M059J (cell line): ENCODE measurements at places on chromosomes 3 and 15. TPM values are rescaled to one million over a fixed set of nuclear protein-coding genes. Genes with fewer than 3 reads are reported as not detected.

The CEMIP gene
- total RNA-seq: 2.1 and 4.0 TPM in 2 replicates

- DNase-seq: no peak
These were observed 57.8 kb upstream of the SUCLG2 start for GRCh38 chr3:67712259-67712658.

DNA sequence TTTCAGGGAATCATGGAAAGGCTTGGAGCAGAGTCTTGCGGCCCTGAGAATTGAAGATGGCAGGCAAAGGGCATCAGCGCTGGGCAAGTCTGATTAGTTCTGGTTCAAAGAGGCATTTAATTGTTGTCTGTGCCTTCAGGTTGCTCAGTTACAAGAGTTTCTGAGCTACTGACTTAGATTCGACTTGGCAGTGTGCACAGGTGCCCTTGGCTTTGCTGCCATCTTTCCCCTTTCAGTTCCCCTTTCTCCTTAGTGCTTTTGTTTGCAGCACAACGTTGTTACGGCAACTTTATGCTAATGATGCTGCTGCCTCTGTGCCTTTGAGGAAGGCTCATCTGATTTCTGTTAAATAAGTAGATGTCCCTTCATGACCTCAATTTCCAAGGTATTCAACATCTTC is 12.5 kb downstream of the P2RY14 start:
- peak; percentile 34 for DNase-seq

DNA sequence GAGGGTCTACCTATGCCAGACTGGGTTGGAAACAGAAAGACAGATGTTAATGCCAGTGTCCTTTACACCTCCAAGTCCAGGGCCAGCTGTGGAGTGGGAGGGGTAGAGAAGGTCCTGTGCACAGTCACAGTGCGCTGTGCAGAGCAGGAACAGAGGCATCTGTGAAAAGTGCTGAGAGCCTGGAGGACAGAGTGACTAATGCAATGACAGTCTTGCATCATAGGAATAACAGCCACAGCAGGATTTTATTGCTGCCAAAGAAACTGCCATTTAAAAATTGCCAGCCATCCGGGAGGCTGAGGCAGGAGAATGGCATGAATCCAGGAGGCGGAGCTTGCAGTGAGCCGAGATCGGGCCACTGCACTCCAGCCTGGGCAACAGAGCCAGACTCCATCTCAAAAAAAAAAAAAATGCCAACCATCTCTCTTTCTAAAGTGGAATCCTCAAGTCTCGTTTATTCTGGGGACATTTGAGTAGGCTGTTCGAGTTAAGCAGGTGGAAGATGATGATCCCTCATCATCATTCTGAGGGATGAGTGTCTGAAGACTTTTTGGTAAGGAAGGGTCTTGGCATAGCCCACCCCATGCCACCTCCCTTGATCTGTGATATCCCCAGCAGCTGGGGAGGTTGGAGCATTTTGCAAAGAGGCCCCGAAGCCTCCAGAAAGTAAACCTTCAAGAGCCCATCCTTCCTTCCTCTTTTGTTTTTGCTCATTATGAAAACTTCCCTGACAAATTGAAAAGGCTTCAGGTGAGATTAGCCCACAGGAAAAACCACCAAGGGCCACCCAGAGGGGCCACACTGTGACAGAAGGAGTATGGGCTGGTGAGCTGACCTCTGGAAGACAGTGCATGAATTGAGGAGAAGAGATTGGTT is 7.7 kb downstream of the CCR2 start:
- DNase-seq: peak; percentile 81

The STAB1 gene
- 0.05 TPM in 1 of 2 replicates, not detected in the other for total RNA-seq

The IGSF11 gene
- not detected in 2 replicates for total RNA-seq

The SLC7A14 gene
- total RNA-seq: 2.8 and 2.9 TPM in 2 replicates

GRCh38 chr3:141994856-141995255 is 118.4 kb downstream of the ATP1B3 start:
- no peak for DNase-seq

GRCh38 chr3:189927975-189928895 is 192.5 kb downstream of the P3H2 start:
- DNase-seq: peak; percentile 94

The IL20RB gene
- 1.7 and 2.4 TPM in 2 replicates for total RNA-seq

The GABRB3 gene
- total RNA-seq: not detected in 2 replicates

- DNase-seq: peak; percentile 28
These were observed 20.1 kb upstream of the GOLGA6L2 start for GRCh38 chr15:23467110-23467600.

DNA sequence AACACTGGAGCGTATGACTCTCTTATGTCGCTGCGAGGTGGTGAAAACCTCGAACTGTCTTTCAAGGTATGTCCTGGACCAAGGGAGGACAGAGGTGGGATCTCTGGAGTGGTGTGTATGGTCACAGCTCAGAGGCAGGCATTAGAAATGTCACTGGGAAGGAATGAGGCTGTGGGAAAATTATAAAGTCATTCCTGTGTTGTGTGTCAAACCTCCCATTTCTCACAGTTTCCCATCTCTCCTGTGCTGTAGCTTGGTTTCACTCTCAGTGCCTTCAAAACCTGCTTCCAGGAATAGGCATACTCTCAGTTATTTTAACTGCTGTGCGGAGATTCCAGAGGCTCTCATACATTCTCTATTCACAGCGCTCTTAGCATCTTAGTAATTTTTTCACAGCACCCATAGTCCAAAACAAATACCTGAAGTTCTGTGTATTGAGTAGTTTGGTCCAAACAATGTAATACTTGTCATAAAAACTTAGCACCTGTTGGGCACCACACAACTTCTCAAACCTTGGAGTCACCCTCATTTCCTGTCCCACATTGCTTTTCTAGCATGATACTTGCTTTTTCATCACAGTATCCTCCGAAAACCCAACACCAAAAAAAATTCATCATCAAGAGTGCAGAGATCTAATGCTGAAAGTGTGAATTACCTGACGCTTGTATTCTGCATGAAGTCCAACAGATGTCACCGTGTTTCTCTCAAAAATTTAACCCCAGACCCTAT is 36.9 kb downstream of the GALNT15 start:
- peak; percentile 43 for DNase-seq

The ANKUB1 gene
- not detected in 2 replicates for total RNA-seq

DNA sequence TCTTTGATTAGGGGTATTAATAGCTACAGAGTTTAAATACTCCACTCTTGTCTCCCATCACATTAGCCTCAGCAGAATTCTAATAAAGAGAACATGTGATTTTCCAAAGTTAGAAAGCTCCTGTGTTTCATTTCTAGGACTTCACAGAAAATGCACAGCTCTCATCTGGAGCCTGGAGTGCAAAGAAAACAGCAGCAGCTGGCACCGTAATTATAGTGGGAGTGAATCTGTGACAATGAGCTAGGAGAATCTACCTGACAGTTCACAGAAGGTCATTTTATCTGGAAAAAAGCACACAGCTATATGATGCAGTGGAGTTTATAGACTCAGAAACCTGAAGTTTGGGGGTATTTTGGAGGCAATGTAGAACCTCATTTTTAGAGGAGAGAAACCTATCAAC is 5.4 kb upstream of the TRIM59 start:
- no peak for DNase-seq

The PCSK6 gene
- not detected in 2 replicates for total RNA-seq

DNA sequence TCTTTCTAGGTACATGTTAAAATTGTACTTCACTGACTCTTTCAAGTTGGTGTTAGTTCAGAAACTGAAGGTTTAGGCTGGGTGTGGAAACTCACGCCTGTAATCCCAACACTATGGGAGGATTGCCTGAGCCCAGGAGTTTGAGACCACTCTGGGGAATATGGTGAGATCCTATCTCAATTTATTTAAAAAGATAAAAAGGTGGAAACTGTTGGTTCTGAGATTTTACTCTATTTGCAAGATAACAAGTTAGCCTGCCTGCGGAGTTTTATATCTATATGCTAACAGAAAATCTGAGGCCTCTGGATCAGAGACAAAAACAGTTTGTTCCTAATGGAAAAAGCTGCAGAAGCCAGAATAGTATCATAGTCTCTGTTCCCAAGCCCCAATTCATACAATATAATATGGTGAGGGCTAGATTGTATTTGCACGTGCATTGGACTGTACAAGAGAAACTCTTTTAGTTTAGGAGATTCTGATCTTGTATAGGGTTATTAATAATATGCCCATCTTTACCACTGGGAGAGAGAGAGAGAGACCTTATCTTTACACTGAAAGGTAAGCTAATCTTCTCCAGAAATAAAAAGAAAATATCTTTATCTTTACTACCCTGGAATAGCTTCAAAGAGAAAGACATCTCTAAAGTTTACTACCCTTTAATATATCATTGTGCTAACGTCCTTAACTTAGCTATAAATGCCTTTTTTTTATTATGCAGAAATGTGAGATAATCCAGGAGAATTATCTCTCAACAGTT is 1267.6 kb downstream of the OTOL1 start:
- DNase-seq: no peak

The TGM5 gene
- not detected in 2 replicates for total RNA-seq

The EPHB3 gene
- 1.1 and 1.2 TPM in 2 replicates for total RNA-seq

The HSPBAP1 gene
- 5.5 and 7.7 TPM in 2 replicates for total RNA-seq

DNA sequence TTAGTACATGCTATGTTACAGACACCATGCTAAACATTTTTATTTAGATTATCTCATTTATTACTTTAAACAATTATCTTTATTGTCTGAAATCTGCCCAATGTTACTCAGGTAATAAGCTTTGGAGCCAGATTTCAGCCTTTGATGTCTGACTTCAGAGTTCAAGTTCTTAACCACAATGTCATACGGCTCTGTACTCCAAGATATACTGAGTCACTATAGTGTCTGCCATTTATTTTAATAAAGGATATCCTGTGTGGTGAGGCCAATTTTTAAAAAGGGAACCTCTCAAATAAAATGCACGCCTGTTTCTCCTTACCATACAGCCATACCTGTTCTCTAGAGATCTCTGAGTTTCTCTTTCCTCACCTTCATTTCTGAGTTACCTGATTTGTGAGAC is 193.1 kb downstream of the EPHA3 start:
- no peak for DNase-seq

The SLC35A5 gene
- 42.7 and 81.3 TPM in 2 replicates for total RNA-seq

The MINAR1 gene
- 0.84 and 2.5 TPM in 2 replicates for total RNA-seq

- peak; percentile 67 for DNase-seq
These were observed 906.0 kb upstream of the ALCAM start for GRCh38 chr3:104460477-104461406.

- DNase-seq: no peak
These were observed 373.1 kb upstream of the THRB start for GRCh38 chr3:24867783-24868182.

DNA sequence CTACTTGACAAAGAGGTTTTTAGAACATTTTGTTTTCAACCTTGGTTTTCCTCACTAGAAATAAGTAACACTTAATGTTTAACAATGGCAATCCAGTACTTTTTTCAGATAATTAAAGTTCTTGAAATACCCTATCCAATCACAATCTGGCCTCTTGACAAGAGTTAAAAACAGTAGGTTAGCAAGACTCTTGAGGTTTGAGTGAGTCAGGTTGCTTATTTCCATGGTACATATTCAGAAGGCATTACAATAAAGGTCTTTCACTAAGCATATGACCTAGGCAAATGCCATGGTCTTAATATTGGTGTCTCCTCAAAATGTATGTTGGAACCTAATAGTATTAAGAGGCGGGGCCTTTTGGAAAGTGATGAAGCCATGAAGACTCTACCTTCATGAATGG is 5.6 kb downstream of the SUCNR1 start:
- peak; percentile 52 for DNase-seq

- peak; percentile 79 for DNase-seq
These were observed 361.4 kb upstream of the IL12A start for GRCh38 chr3:159627229-159627628.

- DNase-seq: no peak
These were observed 55.9 kb downstream of the MDFIC2 start for GRCh38 chr3:70256566-70256965.

DNA sequence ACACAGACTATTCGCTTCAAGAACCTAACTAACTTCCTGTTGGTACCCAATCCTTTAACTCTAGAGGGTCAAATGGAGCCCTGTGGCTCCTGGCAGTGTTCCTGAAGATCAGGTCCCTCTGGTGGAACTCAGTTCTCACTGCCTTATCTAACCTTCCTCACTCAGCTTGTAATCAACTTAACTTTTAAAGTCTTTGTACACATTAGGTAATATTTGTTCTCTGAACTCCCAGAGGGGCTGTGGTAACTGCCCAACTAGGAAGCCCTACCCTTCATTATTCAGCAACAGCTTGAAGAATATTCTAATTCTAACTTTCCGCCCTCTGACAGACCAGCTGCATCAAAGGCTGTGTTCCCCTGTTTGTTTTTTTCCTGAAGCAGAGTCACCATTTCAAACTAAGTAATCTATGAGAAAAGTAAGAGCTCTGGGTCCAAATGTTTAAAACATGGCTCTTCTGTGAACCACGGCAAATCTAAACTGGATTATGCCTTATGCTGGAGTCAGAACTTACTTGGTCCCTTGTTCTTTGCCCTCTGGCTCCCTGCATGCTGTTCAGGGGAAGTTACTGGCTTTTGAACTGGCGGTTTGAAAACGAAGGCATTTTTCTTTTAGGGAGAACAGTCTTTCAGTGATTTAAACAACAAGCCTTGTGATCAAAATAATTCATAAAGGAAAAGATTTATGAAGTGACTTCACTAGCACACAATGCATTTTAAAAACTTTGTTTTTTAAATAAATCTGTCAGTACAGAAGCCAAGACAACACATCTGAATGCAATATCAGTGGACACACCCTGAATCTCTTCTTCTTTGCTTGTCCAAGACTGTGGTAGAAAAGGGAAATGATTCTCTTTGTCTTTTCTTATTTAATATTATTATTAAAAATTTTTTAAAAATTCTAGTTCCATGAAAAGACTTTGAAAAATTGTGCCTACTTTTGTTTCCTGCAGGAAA is 365.6 kb downstream of the TIGIT start:
- peak; percentile 40 for DNase-seq

DNA sequence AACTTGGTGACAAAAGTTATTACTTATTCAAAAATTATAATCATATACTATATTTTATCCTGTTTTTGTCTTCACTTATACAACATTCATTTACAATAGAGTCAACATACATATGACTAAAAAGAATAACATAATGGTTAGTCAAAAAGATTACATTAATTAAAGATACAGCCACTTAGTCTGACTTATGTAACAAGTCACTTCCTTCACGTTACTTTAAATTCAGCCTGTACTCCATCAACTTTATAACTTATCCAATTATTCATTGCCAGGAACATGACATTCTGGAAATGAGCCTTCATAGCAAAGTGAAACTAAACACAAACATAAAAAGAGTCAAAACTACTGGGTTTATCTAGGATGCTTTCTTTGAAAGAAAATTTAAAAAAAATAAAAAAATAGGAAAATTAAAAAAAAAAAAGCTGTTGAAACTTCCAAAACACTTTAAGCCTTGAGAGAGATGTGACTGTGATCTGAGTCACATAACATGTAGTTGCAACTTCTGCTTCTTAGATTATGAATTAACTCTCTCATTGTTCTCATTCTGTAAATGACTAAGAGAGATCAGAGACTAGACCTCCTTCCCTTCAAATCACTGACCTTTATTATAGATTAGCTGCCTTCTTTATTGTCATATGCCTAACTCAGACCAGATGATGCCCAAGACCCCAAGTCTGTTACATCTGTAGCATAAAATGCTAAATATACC is 107.8 kb downstream of the MYRIP start:
- DNase-seq: peak; percentile 4

The CAPN3 gene
- 0.34 TPM in 1 of 2 replicates, not detected in the other for total RNA-seq

- DNase-seq: peak; percentile 18
These were observed 69.6 kb downstream of the CGNL1 start for GRCh38 chr15:57445872-57446271.

The SLC35G2 gene
- total RNA-seq: 54.6 and 62.8 TPM in 2 replicates
